ENCODE measurements at places on chromosomes 7 and 10.

DNA sequence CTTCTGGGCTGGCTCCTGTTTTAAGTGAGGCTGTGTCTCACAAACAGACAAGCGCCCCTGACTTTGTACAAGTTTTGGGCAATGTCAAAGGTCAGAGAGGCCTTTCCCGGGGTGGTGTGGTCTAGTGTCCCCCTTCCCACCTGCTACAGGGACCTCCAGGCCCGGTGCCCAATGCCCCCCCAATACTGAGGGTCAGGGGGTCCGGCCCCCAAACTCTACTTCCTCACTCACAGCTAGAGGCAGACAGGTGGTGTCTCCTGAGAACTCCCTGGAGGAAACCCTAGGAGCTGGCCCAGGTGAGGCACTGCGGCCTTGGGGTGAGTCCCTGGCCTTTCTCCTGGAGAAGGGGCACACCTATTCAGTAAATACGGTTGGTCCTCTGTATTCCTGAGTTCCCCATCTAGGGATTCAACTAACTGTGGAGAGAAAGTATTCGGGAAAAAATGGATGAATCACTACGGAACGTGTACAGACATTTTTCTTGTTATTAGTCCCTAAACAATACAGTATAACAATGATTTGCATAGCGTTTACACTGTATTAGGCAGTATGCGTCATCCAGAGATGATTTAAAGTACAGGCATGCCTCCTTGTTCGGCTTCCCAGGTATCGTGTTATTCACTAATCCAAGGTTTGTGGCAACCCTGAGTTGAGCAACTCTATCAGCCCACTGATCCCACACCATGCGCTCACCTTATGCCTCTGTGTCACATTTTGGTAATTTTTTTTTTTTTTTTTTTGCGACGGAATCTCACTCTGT, 308.1 kb downstream of the WDR37 start:
- no peak for DNase-seq

DNA sequence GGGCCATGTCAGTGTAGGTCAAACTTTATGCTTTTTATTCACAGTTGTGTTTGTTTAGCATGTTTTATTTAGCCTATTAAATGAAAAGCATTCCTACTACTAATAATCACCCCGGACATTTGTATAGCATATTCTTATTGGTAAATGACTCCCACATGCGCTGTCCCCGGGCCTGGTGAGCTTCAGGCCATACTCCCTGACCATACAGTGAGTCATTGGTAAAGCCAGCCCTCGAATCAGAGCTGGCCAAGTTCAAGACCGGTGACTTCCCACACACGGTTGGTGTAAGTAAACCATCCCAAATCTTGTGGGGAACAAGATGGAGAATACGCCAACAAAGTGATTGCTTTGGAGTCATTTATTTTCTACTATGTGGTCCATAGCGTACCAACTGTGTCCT, 238.7 kb upstream of the TCF7L2 start:
- no peak for DNase-seq

- DNase-seq: no peak
These were observed 149.3 kb downstream of the FGFR2 start for GRCh38 chr10:121448766-121449421.

DNA sequence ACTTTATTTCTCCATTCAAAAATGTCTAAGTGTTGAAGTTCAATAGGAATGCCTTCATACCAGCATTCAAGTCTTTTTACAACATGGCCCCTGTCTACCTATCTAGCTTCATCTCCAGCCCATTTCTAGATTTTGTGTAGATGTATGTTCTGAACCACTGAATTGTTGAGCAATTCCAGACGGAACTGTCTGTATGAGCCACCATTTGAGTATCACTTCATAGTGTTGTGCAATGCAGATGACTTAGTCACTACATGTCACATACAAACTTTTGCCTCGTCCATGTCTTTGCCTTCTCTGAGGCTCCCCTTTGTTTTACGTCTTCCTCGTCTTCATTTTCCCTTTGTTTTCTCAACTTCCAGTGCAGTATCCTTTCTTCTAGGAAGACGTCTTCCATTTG, 118.1 kb downstream of the INHBA start:
- DNase-seq: no peak

DNA sequence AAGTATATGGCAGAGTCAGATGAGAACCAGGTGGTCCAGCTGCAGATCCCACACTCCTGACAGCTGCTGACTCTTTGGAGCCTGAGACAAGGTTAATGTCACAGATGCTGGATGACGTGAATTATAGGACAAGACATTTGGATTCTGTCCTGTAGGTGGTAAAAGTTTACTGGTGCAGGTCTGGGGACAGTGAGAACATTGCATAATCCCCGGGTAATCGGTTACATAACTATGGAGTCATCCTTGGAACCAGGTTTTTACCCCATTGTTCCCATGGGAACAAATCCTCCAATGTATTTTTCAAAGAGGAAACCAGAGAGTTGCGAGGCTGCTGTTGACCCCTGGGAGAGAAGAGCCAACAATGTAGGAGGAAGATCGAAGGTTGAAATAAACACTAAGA, 27.5 kb upstream of the ZCCHC24 start:
- no peak for DNase-seq
